WERI-Rb-1 (cell line): ENCODE measurements at places on chromosomes 11 and 22.
A peak's percentile ranks its signal among the peaks of the same experiment; 100 is the strongest.

DNA sequence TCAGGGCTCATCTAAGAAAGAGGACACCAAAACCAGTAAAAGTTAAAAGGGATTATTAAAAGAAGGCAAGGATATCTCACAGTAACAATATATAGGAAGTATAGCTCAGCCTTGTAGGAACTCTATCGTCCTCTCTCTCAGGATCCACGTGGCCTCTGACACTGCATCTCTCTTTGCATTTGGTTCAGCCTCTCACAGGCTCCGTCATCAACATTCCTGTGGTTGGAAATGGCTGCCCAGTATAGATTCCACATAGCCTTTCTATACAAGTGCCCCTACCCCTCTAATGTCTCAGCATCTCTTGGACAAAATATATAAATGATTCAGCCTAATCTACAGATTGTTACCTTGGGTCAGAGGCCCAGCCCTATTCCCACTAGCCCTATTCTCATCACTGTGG is 101.3 kb upstream of the DBX1 start:
- DNase-seq: no peak

GRCh38 chr22:49269371-49269770 is 558.3 kb downstream of the BRD1 start:
- DNase-seq: no peak

- DNase-seq: no peak
Observed at GRCh38 chr22:36010090-36010489, 18.5 kb downstream of the RBFOX2 start.

DNA sequence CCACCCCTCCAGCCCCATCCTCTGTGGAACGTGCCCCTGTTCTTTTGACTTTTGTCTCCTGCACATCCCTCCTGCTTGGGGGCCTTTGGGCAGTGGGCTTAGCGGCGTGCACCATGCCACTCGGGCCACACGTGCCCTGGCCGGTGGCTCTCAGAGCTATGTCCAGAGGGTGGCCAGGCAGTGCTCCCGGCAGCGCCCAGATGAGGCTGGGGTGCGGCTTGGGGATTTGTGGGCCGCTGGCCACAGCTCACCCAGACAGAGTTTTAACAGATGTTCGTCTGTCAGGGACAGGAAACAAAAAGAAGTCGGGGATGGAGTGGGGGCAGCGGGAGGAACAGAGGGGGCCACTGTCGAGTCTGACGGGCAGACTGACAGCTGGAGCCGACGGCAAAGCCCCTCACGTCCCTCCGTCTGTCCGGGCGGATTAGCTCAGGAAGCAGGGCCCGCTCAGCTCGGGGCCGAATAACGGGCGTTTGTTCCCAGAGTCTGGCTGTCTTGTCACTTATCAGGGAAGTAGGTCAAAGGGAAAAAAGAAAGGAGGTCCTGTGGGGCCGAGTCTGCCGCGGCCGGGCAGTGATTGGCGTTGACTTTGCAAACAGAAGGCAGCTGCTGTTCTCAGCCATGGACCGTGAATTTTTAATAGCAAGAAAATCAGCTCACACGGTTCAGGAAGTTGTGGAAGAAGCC is 61.6 kb downstream of the LRP5 start:
- DNase-seq: peak; percentile 82

DNA sequence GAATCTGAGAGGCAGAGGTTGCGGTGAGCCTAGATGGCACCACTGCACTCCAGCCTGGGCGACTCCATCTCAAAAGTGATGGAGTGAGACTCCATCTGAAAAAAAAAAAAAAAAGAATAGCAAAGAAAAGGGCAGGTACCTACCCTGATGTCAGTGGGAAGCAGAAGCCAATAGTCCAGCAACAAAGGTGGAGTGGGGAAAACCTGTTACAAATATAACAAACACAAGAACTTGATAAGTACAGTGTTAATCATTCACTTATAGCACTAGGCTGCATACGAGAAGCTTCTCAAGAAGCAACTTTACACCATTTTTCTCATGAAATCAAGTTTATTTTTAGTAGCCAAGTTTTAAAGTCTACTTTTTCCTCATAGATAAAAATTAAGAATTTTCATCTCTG is 62.5 kb upstream of the YWHAH start:
- DNase-seq: no peak

GRCh38 chr11:13227676-13228255 is 49.8 kb upstream of the BMAL1 start:
- no peak for DNase-seq

DNA sequence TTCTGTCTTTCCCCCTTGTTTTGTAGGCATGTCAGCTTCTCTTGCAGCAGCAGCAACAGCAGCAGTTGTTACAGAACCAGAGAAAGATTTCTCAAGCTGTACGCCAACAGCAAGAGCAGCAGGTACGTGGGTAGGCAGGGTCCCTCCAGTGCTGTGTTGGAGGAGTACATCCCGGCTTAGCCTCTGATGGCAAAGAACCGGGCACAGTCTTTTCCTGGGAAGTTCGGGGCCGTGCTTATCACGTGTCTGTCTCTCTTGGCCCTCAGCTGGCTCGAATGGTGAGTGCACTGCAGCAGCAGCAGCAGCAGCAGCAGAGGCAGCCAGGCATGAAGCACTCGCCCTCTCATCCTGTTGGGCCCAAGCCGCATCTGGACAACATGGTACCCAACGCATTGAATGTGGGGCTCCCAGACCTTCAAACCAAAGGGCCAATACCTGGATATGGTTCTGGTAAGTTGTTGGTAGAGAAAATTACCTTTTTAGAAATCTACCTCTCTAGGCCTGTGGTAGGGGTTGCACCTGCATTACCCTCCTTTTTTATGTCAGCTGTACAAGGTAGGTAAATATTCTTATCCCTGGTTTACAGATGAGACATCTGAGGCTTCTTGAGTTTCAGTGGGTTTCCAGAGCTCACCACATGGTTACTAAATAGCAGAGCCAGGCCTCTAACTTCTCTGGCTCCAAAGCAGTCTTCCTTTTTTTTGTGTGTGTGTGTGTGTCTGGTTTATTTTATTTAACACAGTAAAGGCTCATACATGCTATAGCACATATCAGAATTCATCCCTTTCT is 45.2 kb upstream of the ADSL start:
- no peak for DNase-seq

- DNase-seq: no peak
Observed at GRCh38 chr11:120923866-120924508, 99.9 kb upstream of the TBCEL start.

- DNase-seq: no peak
Observed at GRCh38 chr11:120295099-120295498, 30.0 kb upstream of the TLCD5 start.

DNA sequence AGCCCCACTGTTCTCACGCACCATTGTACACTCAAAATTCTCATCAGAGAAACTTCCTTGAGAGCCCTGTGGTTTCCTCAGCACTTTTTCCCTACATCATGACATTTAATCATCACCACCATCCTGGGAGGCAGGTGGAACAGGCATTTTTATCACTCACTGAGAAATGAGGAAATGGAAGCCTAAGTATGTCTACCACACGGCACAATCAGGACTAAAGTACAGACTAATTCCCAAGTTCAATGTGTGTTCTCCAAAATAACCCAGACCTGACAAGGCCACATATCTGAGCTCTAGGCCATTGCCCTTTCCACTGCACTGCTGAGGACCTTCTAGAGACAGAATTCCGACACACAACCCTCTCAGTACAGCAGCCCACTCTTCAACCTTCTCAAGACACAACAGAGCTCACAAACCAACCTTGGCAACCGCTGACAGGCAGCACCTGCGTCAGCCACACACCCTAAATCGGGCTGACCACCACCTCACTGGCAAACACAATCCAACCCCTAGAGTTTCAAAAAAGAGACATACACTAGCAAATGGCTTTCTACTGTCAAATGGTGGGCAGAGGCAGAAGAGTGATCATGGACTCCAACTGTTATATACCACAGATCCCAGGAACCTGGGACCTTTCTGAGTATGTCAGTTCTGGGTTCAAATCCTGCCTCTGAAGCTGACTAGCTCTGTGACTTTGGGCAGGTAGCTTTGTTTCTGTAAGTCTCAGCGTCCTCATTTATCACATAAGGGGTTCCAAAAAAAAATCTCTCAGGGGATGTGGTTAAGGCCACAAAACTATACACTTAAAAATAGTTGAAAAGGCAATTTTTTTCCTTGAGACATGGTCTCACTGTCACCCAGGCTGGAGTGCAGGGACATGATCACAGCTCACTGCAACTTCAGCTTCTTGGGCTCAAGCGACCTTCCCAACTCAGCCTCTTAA is 16.3 kb downstream of the SMCO4 start:
- no peak for DNase-seq

DNA sequence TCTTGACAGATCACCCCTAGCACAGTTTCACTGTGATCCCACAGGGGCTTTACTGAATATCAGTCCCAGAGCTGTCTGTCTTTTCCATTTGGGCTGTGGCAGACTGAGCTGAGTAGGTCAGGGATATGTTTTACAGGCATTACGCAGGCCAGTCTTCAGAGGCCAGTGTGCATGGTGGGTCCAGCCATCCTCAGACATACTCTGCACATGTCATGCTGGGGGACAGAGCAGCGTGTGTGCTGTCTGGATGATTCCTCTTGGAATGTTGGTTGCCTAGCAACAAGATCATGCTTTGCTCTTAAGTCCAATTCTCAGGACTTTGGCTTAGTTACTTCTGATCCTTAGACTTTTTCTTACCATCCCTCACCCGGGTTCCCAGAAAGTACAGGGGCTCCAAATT is 736.5 kb downstream of the DLG2 start:
- peak; percentile 33 for DNase-seq

GRCh38 chr11:15727520-15727914 is 612.8 kb downstream of the INSC start:
- no peak for DNase-seq

GRCh38 chr11:67382276-67383136 is 9.1 kb upstream of the CLCF1 start:
- peak; percentile 82 for DNase-seq

DNA sequence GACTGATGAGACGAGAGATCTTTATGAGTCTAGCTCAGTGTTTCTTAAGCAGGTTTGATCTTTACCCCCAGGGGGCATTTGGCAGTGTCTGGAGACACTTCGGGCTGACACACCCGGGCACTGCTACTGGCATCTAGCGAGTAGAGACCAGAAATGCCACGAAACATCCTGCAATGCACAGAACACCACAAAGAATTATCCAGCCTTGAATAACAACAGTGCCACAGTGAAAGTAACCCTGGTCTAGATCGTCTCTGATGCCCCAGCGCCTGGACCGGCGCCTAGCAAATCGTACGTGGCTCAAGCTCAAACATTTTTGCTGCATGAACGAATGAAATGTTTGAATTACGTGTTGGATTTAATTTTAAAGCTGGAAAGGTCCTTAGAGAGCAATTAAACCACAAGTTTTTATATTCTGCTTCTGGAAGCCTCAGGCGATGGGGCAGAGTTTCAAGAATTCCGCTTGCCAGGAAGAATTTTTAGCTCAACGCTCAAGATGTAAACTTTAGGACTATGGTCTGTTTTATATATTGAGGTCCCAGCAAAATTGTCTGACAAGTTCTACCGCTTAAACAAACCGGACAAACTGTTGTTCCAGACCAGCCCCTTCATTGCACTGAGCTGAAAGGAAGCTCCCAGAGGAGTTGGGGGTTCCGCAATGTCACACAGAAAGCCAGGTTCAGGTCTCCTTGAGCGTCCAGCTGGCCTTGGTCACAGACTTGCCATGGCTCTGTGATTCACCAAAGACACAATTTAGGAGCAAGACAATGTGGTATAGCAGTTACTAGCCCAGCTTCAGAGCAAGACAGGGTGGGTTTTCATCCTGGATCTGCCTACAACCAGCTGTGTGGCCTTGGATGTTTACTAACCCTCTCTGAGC is 44.2 kb upstream of the SMTN start:
- DNase-seq: no peak

DNA sequence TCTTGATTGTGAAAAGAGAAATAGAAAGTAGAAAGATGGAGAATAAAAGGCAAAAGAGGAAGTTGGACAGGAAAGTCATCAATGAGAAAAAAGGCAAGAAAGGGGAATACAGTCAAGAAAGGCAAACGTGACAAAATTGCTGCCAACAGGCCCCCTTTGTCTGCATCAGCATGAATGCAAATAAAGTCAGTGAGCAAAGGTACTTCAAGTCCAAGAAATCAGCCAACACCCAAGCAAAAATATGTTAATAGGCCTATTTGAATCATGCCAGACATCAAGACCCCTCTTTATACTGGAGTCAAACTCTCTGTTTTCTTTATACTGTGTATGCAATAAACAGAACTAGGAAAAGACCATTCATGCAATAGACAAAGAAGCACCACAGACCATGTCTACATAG is 34.3 kb downstream of the GUCY1A2 start:
- no peak for DNase-seq
